ENCODE measurements at places on chromosomes 4 and X.
A peak's percentile ranks its signal among the peaks of the same experiment; 100 is the strongest.

GRCh38 chr4:74045247-74045646 lies 6.8 kb upstream of the CXCL3 start:
- DNase-seq: no peak

- DNase-seq: no peak
Observed at GRCh38 chr4:98176531-98176930, 33.3 kb upstream of the STPG2 start.

- DNase-seq: no peak
Observed at GRCh38 chr4:23233596-23233995, 540.9 kb downstream of the GBA3 start.

- no peak for DNase-seq
Observed at GRCh38 chrX:108224727-108225621, 133.4 kb downstream of the ATG4A start.

- DNase-seq: no peak
Observed at GRCh38 chrX:8341814-8342590, 122.6 kb upstream of the VCX3B start.

- DNase-seq: no peak
Observed at GRCh38 chrX:86830685-86831084, 682.4 kb downstream of the DACH2 start.

- peak; percentile 36 for DNase-seq
Observed at GRCh38 chr4:80183250-80184052, 13.9 kb upstream of the PRDM8 start.

DNA sequence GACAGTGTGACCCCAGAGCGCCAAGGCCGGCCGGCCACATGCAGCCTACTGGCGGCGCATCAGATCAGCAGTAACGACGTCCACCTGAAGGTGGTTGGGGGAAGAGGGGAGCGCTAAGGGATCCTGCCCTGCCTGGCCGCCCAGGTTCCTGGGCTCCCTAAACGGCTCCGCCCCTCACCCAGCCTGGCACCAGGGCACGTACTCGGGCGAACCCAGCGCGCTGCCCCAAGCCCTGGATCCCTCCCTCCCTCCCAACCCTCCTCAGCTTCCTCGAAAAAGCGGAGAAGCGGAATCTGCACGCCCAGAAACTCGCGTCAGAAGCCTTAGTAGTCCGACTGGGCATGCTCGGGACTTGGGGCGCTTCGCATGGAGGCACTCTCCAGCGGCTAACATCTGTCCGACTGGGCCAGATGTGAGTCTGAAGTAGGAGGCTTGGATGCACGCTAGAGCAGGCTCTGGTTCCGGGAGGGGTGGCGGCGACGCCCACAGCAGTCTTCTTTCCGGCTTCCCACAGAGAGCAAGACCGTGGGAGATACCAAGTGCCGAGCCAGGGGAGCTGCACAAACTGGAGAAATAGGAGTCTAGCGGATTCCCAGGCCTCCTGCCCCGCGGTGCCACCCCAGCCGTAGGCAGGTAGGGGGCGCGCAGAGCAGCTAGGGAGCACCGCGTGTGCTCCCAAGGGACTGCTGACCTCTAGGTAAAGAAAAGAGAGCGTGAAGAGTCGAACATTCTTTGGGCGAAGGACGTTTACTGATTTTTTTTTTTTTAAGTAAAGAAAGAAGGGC lies 114.3 kb upstream of the TEX13C start:
- peak; percentile 14 for DNase-seq

- no peak for DNase-seq
Observed at GRCh38 chr4:126748736-126749135, 884.0 kb upstream of the INTU start.

GRCh38 chr4:6447672-6448171 lies 24.7 kb downstream of the PPP2R2C start:
- DNase-seq: no peak

DNA sequence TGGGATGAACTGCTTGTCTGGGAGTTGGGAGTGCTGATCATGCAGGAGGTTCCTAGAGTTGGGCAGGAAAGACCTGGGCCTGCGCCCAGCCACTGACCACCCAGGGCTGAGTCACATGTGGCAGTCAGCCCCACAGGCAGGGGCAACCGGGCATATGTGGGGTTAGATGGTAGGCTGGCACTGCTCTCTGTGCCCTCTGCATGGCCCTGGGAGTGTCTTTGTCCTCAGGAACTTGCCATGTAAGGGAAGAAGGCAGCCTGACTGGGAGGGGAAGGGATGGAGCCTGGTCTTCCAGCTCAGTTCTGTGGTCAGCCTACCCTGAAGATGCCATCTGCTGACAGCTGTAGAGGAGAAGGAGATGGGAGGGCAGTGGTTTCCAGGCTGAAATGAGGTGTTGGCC lies 70.2 kb upstream of the EFNB1 start:
- no peak for DNase-seq

- DNase-seq: no peak
Observed at GRCh38 chr4:42626629-42627146, 30.2 kb downstream of the ATP8A1 start.

Measured in hippocampal formation (tissue), 2 donors.